ENCODE measurements at places on chromosomes 4 and X.
A peak's percentile ranks its signal among the peaks of the same experiment; 100 is the strongest.

DNA sequence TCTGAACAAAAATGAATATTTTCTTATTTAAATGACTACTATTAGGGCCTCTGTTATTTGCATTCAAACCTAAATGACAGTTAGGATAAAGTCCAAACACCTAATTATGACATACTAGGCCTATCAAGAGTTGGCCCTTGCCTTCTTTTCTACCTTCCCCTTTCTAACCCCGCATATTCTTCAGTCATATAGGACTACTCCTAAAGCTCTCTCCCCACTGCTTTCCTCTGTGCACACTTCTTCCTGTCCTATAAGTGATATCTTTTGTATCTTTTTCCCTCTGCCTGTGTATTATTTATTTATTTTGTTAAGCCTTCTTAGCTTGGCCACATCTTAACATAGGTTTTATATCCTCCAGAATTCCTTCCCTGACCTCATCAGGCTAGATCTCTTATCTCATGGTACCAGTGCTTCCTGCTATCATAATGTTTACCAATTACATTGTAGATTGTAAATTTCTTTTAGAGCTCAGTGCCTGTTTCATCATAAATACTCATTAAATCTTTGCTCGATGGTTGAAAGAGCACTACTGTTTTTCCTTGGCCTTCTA lies 22.5 kb downstream of the ERVMER34-1 start:
- no peak for DNase-seq

DNA sequence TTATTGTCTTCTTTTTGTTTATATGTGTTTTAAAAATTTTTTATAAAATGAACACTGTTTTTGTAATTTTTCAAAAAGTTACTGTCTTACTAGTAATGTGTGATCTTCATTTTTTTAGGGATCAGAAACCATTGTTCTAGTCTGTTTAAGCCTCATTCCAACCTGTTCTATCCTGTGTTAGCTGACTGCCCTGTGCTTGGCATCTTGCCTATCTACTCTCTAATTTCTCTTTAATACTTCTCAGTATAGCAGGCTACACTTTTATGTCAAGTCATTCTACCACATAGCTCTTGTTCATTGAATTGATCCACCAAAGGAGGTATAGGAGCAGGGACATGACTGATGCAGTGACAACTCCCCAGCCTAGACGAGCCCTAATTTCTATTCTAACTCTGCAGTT lies 70.2 kb upstream of the PLS3 start:
- DNase-seq: no peak

- DNase-seq: no peak
These were observed 190.4 kb upstream of the TLL1 start for GRCh38 chr4:165682611-165683010.

DNA sequence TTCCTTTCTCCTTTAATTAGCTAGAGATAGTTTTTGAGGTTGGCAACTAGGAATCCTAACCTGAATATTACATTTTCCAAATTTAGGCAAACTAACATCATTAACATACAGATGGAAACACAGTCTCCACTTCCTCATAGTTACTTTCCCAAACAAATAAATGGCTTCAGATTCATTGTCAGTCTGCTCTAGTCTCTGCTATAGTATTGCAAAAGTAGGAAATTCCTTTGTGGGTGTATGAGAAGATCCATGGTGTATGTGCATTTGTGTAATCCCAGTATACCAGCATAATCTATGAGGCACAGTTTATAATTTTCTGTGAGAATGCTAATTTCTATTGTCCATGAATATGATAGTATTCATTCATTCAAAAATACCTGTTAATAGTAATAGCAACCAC lies 3.0 kb upstream of the NDP start:
- no peak for DNase-seq

- DNase-seq: no peak
These were observed 52.6 kb downstream of the HPRT1 start for GRCh38 chrX:134512566-134512965.

DNA sequence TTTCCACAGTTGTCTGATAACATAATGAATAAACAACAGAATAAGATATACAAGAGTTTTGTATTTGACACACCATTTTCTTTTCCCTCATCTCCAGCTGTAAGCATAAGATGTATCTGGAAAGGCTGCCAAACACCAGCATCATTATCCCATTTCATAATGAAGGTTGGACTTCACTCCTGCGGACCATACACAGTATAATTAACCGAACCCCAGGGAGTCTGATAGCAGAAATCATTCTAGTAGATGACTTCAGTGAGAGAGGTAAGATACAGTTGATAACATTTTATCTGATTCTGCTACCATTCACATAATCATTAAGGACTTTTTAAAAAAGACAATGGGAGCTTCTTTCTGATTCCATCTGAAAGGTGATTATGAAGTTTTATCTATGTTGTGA lies 535.2 kb downstream of the GALNTL6 start:
- no peak for DNase-seq

DNA sequence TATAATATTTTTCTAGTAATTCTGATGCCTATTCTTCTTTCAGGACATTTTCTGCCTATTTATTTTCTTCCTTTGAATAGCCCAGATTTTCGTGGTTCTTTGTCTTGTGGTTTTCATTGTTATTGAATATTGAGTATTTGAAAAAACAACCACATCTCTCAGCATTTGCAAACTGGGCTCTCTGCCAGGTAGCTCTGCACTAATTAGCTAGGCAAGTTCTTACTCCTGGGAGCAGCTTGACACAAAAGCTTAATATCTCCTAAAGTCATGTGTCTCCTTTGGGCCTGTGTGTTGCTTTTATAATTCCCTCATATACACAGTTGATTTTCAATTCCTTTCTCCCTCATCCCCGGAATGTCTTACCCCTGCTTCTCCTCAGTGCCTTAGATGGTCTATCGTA lies 413.5 kb upstream of the GRIA3 start:
- DNase-seq: no peak

DNA sequence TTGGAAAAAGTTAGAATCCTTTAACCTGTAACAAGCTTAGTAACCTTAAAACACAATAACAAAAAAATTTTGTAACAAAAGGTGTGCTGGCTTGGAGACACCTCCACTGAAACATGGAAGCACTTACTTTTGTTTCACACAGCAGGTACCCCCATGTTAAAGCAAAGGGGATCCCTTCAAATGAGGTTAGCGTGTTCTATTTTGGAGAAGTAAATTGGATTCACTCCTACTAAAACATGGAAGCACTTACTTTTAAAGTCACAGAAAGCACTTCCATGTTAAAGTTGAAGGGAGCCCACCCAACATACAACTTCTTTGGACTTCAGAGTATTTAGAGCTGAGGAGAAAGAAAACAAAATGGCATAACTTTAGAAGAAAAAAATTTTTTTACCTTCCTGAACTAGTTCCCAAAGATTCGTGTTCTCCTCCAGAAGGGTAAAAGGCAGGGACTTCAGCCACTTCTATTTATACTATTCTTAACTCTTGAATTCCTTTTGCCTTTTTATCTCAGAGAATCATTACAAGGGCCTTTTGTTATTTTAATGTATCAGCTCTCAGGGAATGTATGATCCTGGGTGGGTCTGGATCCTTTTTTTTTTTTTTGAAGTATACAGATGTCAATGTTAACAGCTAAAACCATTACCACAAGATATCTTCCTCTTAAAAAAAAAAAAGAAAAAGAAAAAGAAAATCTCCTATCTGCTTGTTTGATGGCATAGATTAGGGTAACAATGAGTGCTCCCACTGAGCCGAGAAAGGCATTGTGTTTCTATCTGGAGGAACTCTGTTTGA lies 11.5 kb downstream of the LARP7 start:
- no peak for DNase-seq

DNA sequence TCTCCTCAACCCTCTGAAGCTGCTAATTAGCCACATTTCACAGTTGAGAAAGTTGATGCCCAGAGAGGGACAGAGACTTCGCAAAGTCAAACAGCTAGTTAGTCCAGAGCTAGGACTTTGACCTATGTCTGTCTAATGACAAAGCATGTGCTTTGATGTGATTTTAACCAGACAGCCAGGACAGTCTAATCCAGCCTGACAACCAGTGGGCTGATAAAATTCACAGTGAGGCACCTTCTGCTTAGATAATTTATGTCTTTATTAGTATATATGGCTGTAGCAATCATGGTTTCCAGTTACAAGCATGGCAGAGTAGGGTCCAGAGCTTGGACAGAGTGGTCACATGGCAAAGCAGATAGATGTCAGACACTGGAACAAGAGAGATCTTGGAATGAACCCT lies 133.6 kb upstream of the C1QTNF7 start:
- DNase-seq: no peak

DNA sequence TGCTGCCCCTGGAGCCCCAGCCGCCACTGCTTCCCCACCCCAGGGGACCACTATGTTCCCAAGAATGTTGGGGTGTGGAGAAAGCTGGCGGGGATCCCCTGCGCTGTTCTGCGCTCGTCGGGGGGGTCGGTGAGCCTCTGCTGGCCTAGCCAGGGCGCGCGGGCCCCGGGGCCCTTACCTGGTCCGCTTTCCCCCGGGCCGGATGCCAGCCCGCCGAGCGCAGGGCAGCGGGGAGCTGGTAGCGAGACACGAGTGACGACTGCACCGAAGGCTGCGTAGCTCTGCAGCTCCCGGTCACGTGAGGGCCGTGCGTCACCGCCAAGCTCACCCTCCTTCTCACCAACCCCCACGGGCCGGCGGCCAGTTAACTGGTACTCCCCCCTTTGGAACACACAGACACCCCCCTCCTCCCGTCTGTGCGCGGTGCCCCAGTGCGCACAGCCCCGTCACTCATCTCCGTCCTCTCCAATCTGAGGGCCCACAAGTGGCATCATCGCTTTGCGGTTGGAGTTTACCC lies at the start of gene BEX1:
Gene BEX1 (minus strand): TSS at position 254 of the 517 bp plus-strand sequence. CDS start 897 bp downstream, outside the sequence.
- peak; percentile 79 for DNase-seq

GRCh38 chr4:23934915-23935314 lies 45.1 kb upstream of the PPARGC1A start:
- no peak for DNase-seq

DNA sequence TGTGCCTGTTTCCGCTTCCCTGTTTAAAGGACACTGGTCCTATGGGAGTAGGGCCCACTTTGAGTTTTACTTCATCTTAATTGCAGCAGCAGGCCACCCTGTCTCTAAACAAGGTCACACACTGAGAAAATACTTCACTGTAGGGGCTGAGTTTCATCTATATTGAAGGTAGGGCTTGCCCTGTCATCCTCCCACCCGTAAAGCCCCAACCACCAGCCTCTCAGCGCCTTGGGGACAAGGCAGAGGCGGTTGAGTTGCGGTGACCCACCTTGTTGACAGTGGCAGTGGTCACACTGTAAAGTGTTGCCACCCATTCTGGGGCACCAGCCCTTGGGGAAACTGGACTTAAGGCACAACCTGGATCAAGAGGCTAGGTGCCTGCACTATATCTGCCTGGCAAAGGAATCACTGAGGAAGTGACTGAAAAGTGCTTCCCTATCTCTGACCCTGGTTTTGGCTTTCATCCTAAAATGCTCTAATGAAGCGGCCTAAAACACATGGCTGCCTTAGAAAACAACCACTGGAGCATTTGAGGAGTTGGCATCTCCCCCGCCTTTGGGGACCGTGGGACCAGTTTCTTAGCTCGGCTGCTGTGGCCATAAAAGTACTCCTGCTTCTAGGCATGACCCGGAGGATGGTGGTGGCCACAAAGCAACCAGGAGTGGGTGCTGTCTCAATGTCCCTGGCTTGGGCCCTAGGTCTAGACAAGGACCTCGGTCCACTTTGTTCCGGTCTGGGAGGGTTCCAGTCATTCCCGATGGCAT lies 7.8 kb upstream of the WDR1 start:
- no peak for DNase-seq

DNA sequence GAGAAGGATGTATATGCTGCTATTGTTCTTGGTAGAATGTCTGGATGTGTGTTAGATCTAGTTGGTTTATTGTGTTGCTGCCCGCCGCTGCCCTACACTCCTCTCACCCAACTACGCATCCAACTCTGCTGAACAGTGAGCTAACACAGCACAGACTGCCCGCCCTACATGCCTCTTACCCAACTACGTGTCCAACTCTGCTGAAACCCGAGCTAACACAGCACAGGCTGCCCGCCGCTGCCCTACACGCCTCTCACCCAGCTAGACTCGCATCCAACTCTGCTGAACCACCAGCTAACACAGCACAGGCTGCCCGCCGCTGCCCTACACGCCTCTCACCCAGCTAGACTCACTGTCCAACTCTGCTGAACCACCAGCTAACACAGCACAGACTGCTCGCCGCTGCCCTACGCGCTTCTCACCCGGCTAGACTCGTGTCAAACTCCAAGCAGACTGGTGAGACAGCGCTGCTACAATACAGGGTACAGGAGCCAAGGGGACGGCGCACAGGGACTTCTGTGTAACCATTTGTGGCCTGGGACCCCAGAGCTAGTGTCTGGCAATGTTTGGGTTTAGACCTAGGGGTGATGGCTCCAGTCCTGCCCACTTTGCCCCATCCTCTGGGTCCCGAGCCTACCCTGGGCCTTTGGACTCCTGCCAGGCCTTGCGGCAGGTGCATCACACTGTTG lies 11.6 kb upstream of the CTBP1 start:
- DNase-seq: no peak

- no peak for DNase-seq
These were observed 294.6 kb upstream of the UGT8 start for GRCh38 chr4:114304046-114304445.

- no peak for DNase-seq
These were observed 1.3 kb downstream of the CHST7 start for GRCh38 chrX:46574774-46575381.
